Esophagus mucosa (tissue), 1 donor: ENCODE measurements at places on chromosomes 7 and 10. TPM values are rescaled to one million over a fixed set of nuclear protein-coding genes. Genes with fewer than 3 reads are reported as not detected.

DNA sequence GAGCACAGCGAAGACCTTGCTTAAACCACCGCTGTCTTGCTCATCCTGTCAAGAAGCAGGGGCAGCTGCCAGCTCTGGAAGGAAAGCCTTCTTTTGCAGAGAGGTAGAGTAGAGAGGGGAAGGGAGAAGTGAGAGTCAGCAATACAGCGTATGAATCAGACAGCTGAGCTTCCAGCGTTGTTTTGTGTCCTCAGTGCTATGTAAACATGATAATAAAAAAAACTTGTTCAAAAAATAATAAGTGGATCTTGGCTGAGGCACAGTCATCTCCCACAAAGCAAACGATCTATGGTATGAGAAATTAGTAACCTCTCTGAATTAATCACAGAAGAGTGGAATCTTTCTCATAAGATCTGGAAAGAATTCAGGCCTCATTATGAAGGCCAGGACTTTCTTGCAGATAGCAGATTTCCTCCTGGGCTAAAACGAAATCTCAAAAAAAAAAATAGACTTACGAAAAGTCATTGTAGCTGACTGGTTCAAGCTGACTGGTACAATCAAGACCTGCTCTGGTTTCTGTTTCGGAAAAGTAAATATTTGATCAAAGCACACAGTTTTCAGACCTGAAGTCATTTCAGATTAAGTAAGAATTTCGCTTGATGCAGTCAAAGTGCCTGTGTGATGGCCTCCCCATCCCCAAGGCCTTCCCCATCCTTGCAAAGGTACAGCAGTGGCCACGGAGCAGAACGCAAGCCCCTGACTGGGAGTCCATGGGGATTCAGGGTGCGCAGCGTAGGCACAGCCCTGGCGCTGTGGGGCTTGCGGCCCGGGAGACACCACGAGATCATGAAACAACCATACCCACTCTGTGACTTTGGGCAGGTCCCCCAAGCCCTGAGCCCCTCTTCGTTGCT lies 29.4 kb downstream of the CHST15 start:
- peak; percentile 78 for ATAC-seq

SLC29A4 gene
- 0.48 TPM for total RNA-seq

GRCh38 chr10:5643346-5644067 lies 22.9 kb downstream of the ASB13 start:
- ATAC-seq: no peak

DNA sequence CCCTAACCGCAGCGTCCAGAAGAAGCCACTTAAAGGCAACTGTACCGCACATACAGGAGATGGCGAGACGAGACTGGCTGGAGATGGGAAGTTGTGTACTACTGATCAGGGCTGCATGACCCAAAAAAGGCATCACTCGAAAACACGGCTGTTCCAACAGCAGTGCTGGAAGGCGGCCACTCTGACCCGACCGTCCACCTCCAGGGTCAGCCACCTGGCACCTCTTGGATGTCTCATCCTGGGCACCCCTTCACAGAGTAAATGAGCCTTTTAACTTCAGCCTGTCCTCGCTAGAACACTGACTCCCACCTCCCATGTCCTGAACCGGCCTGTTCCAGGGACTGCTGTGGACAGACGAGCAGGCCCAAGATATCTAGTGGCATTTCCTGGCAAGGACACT lies 180.7 kb downstream of the DIP2C start:
- ATAC-seq: no peak

STEAP1B gene
- 2.0 TPM for total RNA-seq

DNA sequence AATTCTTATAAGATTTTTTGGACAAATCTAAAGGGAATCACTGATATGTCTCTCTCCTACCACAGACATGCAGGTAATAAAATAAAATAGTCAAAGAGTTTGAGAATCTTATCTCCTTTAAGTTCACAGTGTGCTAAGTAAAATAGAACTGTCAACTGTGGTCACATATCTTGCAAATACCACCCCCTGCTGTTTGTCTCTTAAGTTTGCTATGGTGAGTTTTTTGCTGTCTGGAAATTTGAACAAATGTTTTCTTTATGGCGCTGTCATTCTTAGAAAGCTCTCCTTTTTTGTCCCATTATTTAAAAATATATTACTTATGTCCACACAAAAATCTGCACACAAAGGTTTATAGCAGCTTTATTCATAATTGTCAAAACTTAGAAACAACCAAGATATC lies 19.6 kb downstream of the GIMAP5 start:
- no peak for ATAC-seq

- no peak for ATAC-seq
These were observed 110.3 kb downstream of the ARHGAP22 start for GRCh38 chr10:48494611-48495010.

GRCh38 chr7:137992550-137993394 lies 9.1 kb downstream of the CREB3L2 start:
- ATAC-seq: peak; percentile 54

GRCh38 chr7:133372337-133372736 lies 119.5 kb downstream of the EXOC4 start:
- ATAC-seq: no peak

ZNF722 gene
- total RNA-seq: not detected

DNA sequence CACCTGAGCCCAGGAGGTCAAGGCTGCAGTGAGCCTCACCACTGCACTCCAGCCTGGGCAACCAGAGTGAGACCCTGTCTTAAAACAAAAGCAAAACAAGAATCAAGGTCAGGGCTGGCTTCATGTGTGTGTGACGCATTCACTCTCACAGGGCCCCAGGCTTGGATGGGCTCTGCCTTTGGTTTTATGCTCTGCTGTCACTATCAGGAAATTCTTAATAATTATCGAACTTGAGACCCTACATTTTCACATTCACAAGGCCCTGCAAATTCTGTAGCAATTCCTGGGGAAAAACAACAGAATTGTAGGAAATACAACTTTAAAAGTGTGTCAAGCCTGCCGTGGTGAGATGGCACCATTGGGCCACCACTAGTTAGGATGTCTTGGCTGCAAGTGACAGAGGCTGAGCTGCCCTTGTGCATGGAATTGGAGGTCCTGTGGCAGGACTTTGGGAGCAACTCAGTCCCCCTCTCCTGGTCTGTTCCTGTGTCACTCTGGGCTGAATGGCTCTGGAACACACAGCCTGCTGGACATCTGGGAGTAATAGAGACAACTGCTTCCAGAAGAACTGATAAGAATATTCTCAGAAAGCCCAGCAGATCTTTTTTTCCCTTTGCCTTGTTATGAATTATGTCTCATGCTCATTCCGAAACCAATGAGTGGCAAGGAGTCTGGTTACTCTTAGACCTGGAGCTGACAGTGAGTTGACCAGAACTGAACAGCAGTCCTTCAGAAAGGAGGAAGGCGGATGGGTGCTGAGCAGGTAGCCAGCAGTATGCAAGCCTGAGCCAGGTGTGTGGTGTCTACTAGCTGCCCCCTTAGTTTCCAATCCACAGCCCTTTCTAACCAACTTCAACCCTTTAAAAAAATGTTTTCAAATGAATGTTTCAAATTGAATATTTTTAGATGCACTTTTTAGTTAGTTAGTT lies 3.6 kb downstream of the UBE2D4 start:
- no peak for ATAC-seq

MICU1 gene
- total RNA-seq: 22.8 TPM

DNA sequence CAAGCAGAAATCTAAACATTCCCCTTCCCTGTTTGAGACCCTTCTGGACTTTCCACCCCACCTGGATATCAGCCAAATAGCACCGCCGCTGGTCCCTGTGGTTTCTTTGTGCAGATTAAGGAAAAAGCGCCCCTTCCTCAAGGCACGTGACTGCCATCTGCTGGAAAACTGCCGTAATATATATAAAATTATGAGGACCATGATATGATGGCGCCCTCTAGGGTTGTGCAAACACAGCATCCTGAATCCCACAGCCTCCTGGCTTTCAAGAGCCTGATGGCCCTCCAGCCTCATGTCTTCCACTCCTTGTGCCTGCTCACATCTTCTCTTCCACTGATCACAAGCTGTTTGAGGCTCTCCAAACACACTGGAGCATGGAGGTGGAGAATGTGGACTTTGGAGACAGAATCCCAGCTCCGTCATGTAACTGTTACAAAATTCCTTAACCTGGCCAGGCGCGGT lies 121.3 kb downstream of the MYL10 start:
- ATAC-seq: no peak

DNA sequence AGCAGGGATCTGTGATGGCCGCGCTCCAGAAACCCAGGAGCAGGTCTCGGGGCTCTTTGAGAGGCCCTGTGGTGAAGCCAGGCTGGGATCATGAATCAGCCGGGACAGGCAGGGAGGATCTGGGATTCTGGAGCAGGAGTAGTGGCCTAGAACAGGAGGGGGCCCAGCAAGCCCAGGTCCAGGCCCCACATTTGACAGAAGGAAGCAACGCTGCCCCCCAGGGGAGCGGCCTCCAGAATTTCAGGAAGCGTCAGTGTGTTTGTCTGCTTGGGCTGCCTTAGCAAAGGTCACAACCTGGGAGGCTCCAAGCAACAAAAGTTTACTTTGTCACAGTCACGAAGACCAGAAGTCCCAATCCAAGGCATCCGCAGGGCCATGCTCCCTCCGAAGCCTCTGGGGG lies 36.8 kb downstream of the CLRN3 start:
- no peak for ATAC-seq

DNA sequence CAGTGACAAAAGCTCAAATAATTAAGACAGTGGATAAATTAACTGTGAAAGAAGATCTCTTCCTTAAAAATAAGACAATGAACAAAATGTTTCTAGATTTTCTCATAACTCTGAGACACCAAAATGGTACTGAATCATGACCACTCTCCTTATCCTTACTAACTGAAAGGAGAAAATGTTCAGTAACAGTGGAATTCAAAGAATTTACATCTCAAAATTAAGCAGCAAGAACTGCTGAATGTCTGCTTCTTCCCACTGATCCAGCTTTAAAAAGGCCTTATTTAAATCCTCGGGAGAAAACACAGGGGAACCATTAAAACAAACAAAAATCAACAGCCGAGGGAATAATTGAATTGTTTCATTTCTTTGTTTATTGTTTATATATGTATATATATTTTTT lies 27.3 kb upstream of the PLXDC2 start:
- no peak for ATAC-seq

TDRD1 gene
- not detected for total RNA-seq

GRCh38 chr7:37336259-37336658 lies 112.4 kb downstream of the ELMO1 start:
- peak; percentile 55 for ATAC-seq

ACTA2 gene
- 53.0 TPM for total RNA-seq

DNA sequence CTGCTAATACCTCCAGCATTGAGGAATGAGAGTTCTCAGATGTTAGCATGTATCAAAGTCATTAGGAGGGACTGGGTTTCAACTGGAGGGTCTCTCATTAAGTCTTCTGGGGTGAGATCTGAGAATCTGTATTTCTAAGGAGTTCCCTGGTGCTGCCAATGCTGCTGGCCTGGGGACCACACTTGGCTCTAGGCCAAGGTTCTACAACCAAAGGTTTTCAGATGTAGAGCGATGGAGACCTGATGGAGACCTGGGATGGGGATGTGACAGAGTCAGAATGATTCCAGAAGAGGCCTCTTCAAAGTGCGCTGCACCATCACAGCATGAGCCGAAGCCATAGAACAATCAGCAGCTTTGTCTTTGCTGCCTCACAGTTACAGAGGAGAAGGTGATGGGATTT lies 27.2 kb downstream of the ST8SIA6 start:
- no peak for ATAC-seq

DNA sequence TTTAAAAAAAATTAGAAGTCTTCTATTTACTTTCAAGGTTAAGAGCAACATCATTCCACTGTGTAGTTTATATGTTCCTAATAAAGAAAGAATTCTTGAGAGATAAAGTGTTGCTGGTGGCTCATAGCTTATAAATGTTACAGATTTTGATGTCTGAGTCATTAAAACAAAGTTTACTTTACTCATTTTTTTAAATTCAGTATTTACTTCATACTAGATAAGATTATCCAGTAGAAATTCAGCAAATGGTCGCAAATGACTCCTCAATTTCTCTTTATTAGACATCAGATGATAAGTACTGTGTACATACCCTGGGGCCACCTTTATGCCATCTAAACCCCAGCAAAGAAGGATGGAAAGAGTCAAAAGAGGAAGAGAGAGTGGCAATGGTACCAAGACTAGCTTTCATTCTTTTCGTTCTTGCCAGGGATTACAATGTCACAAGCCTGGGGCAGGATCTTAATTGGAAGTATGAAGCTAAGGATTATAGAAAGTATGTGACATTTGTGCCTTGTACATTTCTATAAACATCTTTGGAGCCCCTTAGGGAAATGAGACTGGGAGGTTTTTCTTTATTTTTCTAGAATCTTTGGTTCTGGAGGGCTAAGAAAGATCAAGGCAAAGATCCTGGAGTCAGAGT lies 206.1 kb downstream of the CHRM2 start:
- ATAC-seq: no peak

- no peak for ATAC-seq
These were observed 46.2 kb upstream of the ZNF716 start for GRCh38 chr7:57403601-57404342.

DNA sequence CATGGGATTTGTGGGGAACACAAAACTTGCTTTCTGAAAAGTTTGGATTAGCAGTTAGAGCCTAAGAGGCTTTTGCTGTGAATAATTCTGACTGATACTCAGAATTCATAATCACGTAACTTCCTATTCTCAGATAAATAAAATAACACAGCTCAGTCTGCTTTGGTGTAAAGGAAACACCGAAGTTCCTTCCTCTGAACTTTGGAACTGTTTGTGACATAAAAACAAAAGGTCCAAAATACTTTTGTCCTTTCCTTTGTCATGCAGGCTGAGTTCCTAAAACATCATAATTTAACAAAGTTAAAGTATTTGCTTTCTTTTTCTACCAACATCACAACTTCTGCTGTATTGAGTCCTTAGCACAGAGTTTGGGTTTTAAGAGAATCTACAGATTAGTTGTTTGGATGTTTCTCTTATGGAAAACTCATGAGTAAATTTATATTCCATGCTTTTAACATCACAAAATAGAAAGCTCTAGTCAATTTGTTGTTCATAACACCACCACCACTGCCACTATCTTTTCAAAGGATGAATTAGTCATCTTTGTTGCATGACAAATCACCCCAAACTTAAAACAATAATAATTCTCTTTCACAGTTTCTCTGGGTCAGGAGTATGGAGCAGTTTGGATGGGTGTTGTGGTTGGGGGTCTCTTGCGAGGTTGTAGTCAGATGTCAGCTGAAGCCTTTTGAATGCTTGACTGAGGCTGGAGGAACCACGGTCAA lies 123.4 kb downstream of the REEP3 start:
- no peak for ATAC-seq

DNA sequence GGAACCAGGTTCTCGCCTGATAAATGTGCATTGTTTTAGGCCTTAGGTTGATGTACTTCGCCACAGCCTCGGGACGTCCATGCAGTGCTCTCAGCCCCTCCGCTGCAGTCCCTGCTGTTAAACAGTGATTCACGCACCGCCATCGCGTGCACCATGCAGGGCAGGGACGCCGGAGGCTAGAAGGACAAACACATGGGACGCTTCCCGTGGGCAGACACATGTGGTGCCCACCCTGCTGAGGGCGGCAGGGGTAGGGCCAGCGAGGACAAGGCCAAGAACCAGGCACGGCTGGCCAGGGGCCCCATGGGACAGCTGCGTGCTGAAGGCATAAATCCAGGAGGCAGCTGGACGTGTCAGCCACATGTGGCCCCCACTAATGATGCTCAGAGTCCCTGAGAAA lies 394.7 kb downstream of the PTPRN2 start:
- ATAC-seq: no peak
